ENCODE measurements at places on chromosomes 6 and 20.

- no peak for DNase-seq
Observed at GRCh38 chr6:45148278-45148677, 179.9 kb upstream of the RUNX2 start.

- no peak for DNase-seq
Observed at GRCh38 chr6:52399511-52400312, 20.4 kb upstream of the EFHC1 start.

- DNase-seq, result no peak
Observed at GRCh38 chr20:60138256-60139220, 180.3 kb downstream of the CDH26 start.

DNA sequence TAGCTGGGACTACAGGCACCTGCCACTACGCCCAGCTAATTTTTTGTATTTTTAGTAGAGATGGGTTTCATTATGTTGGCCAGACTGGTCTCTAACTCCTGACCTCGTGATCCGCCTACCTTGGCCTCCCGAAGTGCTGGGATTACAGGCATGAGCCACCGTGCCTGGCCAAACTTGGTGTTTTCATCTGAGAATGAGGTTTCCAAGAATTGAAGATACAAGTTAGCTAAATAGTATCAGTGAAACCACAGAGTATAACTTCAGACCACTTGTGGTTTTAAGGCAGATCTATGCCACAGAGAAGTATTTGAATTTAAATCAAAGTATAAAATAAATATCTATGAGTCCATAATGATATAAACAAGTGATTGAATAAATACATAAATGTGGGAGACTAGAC, 70.1 kb downstream of the SLC16A10 start:
- no peak for DNase-seq

DNA sequence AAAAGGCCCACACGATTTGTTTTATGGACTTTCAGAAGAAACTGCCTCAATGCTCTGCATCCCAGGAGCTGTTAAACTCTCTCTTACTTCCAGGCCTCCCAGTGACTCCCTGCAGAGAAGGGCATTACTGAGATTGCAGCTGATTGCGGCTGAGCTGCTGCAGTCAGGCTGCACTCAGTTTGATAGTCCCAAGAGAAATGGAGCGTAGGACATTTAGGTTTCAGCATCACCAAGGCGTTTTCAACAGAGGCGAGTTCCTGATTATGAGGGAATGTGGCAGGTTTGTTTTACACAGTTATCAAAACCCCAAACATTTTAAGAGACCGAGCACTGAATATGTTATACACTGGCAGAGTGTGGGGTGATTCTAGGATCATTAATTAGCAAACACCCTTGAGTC, 145.6 kb downstream of the TBX18 start:
- no peak for DNase-seq

- DNase-seq, result no peak
Observed at GRCh38 chr6:10210052-10210451, 204.8 kb downstream of the TFAP2A start.

- DNase-seq, result no peak
Observed at GRCh38 chr6:43120944-43121913, 45.1 kb downstream of the PTK7 start.

GRCh38 chr6:11317885-11318771, 85.7 kb upstream of the NEDD9 start:
- DNase-seq, result peak; percentile 46

DNA sequence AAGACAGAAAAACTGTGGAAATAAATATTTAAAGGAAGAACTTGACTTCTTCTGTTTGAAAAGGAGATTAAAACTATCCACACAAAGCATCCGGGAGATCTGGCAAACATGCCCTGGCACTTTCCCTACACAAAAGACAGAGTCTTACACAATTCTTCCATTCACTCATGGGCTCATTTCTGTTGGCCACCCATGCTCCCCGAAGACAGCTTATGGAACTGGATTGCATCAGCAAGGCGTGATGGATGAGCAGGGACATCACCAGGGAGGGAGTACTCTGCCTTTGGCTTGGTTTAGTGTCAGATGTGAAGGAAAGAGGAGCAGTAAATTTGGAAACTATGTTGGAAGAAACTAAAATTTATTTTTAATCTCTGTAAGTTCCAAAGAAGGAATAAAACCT, 379.3 kb downstream of the CD109 start:
- DNase-seq, result no peak

DNA sequence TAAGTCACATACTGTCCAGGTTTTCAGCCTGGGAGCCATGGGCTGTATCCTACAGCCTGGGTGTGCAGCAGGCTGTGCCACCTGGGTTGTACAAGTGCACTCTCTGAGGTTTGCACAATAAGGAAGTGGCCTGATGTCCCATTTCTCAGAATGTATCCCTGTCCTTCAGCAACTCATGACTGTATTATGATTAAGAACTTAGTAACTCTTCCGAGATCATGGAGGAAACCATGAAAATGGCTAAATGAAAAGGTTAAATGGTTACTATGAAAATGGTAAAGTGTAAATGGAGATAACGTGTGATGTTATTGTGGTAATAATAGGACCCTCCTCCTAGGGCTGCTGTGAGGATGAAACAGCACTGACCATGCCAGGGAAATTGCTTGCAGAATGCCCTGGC, 227.6 kb downstream of the ANKRD60 start:
- DNase-seq, result no peak

DNA sequence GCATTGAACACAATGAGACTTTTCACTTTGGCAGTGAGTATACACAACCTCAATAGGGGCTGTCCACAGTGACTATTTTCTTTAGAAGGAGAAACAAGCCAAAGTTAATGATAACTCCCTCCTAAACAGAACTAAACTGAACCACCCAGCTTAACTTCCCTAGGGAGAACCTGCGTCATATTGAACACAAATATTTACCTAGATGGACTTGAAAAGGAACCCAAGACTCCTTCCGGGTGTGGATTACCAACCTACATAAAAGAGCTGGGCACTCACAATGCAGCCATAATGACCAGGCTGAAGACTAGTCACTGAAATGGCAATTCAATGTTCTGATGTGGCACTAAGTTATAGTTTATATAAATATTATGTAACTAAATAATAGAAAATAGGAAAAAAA, 160.6 kb downstream of the IBTK start:
- no peak for DNase-seq

- no peak for DNase-seq
Observed at GRCh38 chr20:48577557-48577956, 250.2 kb downstream of the PREX1 start.

DNA sequence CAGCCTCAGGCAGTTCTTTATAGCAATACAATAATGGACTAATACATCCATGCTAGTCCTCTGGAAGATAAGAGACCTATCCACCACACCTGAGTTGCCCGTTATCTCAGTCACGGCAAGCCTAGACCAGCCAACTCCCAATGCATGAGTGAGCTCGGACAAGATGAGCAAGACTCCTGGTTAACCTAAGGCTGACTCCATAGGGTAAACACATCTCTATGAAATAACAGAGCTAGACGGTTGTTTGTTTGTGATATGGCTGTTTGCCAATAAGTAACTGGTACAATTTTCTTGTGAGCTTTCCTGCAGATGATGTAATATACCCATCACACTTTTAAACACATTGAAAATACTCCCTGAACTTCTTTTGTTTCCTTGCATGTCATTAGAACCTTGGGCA, 70.6 kb upstream of the PHACTR1 start:
- no peak for DNase-seq

- DNase-seq, result no peak
Observed at GRCh38 chr6:75524322-75524972, 30.8 kb upstream of the FILIP1 start.

GRCh38 chr6:43687079-43687436, 533 bp downstream of the MRPS18A start:
- no peak for DNase-seq

GRCh38 chr6:93571346-93571745, 152.0 kb upstream of the EPHA7 start:
- no peak for DNase-seq

DNA sequence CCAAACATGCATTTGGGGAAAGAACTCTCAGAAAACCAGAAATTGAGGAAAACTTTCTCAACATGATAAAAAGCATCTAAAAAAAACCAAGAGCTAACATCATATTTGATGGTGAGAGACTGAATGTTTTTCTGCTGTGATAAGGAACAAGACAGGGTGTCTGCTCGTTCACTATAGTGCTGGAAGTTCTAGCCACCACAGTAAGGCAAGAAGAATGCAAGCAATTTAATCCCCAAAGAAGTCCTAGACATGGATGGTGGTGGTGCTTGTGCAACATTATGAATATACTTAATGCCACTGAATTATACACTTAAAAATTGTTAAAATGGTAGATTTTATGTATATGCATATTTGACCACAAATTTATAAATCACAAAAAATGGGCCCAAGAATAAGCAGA, 53.4 kb downstream of the LYRM2 start:
- DNase-seq, result no peak

- no peak for DNase-seq
Observed at GRCh38 chr6:38773338-38773737, 58.2 kb downstream of the DNAH8 start.

GRCh38 chr20:22915512-22915911, 119.6 kb upstream of the SSTR4 start:
- DNase-seq, result no peak

DNA sequence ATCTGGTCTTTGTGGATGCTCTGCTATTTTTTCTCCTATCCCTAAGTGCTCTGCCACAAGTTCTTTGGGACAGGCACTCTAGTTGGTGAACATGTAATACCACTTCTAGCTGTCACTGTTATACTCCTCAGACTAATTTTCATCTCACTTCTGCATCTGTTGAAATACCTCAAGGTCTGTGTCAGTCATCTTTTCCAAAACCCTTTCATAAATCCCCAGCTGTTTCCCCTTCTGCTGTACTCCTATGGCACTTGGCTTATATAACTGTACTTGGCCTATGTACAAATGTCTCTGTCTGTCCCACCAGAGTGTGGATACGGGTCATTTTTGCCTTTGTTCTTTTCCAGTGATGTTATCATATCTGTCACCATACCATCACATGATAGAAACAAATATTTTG, 124.2 kb downstream of the FHL5 start:
- no peak for DNase-seq

DNA sequence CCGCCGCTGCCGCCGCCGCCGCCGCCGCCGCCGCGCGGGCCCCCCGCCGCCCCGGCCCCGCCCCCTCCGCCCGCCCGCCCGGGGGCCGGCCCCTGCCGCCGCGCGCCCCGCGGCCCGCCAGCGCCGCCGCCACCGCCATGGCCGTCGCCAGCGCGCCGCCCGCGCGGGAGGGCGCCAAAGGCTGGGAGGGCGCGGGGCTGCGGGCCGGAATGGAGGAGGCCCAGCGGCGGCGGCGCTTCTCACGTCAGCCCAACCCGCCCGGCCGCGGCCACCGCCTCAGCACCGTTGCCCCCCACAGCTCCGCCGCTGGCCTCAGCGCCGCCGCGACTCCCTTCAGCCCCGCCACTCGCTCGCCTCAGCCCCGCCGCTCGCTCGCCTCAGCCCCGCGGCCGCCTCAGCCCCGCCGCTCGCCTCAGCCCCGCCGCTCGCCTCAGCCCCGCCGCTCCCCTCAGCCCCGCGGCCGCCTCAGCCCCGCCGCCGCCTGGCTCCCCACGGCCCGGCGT, 258 bp downstream of the PHF10 start:
- peak; percentile 35 for DNase-seq

GRCh38 chr20:51258582-51259165, 235.8 kb upstream of the KCNG1 start:
- no peak for DNase-seq

DNA sequence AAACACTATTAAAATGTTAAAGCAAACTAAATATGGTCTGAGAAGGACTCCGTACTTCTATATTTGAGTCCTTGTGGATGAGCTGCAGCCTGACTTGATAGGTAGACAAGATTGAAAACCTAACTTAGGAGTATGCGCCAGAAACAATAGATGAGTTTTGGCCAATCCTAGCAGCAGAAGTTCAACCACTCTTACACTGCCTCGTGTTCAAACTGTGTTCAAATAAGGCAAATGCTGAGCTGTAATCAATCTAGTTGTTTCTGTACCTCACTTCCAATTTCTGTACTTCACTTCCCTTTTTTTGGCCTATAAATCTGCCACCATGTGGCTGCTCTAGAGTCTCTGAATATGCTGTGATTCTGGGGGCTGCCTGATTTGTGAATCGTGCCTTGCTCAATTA, 13.2 kb upstream of the SERINC1 start:
- DNase-seq, result no peak

DNA sequence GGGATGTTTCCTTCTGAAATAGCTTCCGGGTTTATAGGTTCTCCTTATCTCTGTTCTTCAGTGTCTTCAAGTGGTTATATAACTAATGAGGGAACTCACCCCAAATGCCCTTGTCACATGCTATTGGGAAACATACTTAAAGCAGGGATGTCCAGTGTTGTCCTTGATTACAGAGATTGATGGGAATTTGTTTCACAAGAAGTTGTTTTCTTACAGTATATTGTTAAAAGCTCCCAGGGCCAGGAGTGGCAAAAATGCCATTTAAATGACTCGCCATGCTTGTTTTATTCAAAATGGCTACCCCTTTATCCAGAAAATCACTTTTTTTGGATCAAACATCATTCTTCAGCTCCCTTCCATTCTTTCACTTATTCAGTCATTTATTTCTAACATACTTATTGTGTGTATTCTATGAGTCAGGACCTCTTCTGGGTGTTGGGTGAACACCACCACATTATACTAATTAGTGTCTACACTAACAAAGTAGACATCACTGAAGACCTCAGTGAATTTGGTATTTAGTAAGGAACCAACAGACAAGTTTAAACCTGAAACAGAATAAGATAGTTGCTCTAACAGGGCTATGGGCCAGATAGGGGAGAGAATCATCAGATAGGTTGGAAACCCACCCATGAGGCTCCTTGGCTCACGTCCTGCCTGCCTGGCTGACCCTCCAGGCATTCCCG, 791.1 kb downstream of the MAFB start:
- DNase-seq, result no peak

DNA sequence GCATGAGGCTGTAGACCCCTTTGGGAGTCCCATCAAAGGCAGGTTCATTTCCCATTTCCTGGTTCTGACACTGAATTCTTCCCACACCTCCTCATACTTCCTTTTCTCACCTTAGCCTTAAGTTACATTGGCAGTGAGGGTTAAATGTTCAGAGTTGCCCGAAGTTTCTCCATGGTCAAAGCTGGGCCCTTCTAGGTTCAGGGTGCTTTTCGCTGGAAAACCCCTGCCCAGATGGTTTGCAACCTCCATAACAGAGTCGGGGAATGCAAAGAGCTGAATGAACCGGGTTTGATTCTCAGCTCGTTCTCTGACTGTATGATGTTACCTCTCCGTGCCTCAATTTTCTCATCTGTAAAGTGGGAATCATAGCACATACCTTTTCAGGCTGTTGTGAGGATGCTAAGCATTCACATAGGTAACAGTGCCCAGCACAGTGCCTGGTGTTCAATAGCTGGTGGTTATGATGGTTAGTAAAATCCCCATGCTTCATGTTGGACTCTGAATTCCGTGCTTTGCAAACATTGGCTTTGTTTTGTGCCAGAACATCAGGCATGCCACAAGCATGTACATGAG, 149.8 kb downstream of the NFATC2 start:
- no peak for DNase-seq

GRCh38 chr20:3613821-3614440, 49.3 kb downstream of the GFRA4 start:
- no peak for DNase-seq

- no peak for DNase-seq
Observed at GRCh38 chr6:92893741-92894140, 525.6 kb downstream of the EPHA7 start.

- DNase-seq, result no peak
Observed at GRCh38 chr20:4949833-4950178, 51.5 kb downstream of the SLC23A2 start.
